ENCODE measurements at places on chromosomes 16 and 17.

- DNase-seq: no peak
These were observed 71.5 kb upstream of the ATF7IP2 start for GRCh38 chr16:10314317-10314716.

- no peak for DNase-seq
These were observed 25.0 kb downstream of the CBFA2T3 start for GRCh38 chr16:88951989-88952388.

- no peak for DNase-seq
These were observed 16.7 kb downstream of the ARL2BP start for GRCh38 chr16:57261806-57262205.

DNA sequence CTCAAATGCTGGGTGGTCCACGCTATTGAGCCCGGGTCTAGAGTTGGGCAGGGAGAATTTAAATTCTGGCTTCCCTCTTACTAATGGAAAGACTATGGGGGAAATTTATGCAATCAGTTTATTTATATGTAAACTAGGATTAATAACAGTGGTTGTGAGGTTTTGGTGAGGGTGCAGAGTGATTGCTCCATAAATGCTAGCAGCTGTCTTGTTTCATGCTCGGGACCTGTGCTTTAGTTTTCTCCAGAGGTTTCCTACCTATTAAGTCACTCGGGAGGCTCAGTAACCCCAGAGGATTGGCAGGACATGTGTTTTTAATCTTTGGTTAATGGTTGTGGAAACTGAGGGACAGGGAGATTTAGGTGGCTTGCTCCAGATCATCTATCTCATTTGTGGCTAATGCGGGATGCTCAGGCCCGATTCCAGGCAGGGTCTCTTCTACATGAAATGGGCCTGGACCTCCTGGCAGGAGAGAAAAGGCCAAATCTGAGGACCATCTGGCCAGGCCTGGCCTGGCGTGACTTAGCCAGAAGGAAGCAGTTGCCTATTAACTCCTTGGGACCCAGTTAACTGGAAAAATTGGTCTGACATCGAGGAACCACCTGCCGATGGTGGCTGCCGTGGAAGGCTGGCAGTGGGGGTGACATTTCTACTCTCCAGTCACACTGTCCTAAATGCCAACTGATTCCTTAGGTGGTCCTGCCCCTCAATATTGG lies 2.1 kb downstream of the PRCD start:
- DNase-seq: no peak

DNA sequence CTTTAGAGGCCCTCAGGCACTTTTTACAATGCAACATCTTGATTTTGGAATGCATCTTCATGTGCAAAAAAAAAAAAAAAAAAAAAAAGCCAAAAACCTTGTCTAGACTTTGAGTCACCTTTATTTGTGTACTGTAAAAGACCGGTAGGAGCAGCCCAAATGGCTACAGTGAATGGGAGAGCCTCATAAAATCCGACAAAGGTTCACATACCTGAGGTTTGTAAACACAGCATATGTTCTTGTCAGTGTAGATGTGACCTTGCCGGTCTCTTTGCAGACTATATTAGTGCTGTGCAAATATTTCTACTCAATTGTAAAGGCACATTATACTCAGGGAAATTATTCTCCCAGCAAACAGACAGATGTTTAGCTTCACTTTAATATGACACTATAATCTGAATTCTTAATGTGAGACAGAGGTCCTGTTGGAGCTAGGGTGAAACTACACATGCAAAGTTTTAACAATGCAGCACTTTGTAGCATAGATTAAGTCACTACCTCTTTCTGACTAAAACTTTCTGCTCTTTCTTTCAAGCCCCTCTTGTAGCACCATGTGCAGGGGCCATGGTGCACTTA lies 211.3 kb downstream of the CA10 start:
- DNase-seq: no peak

DNA sequence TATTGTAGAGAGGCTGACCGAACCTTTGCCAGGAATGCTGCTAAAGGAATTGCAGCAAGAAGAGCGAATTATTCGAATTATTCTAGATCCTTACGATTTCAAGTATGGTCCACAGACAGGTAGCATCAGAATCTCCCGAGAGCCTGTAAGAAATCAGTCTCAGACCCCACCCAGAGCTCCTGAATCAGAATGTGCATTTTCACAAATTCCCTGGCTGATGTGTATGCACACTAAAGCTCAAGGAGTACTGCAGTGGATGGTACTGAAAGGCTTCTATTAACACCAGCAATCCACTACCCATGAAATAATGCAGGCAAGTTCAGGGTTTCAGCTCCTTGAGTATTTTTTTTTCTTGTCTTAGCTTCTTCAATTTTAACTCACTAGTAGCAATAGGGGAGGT lies 49.4 kb downstream of the ZZEF1 start:
- DNase-seq: no peak

DNA sequence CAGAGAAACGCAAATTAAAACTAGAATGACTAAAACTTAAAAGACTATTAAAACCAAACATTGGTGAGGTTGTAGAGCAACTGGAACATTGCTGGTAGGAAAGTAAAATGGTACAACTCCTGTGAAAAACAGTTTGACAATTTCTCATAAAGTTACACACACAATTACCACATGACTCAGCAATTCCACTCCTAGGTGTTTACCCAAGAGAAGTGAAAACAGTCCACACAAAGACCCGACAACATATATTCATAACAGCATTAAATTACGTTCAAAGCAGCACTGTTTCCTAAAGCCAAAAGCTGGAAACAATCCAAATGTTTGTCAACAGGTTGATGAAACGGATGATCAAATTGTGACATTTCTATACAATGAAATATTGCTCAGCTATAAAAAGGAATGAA lies 26.5 kb upstream of the ALOX12 start:
- no peak for DNase-seq

- peak; percentile 6 for DNase-seq
These were observed 168.0 kb downstream of the AHSP start for GRCh38 chr16:31695667-31696066.

DNA sequence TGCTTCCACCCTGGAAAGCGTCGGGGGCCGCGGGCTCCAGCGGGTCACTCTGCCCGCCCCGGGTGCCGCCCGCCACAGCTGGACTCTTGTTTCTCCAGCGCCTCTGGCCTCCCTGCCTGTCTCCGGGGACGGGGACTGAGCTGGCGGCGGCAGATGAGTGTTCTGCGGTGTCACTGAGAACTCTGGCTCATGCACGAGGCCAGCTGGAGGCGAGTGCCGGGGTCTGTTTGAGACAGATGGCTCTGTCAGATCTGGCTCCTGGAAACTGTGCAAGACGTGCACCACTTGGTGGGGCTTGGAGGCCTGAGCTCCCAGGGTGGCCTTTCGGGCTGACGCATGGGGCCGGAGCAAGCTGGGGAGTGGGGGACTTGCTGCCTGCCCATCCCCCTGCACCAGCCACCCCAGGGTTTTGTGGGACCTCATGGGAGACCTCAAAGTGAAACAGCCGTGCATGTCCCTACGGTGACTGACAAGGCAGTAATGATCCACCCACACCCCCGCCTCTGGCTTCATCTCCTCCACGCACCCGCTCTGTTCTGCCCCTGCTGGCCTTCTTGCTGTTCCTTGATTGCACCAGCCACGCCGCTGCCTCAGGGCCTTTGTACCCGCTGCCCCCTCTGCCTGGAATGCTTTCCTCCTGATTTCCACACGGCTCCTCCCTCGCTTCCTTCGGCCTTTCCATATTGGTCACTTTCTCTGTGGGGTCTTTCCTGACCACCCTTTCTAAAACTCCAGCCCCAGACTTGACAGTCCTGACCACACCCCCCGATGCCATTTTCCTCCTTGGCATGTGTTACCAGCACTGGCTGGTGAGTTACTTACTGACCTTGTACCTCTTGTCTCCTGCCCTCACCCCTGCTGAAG lies 174.9 kb upstream of the CIBAR2 start:
- DNase-seq: no peak

DNA sequence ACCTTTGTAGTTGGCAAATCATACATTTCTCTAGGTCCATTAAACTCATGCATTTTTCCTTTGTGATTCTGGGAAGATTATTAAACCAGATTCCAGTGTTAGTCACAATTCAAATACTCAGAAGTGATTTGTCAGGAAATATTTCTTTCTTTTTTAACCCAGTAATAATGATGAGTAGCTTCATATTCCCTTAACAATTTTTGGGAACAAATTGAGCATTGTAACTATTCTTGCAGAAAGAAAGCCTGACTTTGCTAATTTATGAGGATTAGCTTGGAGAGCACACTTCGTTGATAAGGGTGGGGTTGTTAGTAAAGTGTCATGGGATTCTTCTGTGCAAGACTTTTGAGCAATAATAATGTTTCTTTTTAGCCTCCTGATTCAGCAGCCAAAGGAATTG lies 18.7 kb upstream of the KRT24 start:
- no peak for DNase-seq

DNA sequence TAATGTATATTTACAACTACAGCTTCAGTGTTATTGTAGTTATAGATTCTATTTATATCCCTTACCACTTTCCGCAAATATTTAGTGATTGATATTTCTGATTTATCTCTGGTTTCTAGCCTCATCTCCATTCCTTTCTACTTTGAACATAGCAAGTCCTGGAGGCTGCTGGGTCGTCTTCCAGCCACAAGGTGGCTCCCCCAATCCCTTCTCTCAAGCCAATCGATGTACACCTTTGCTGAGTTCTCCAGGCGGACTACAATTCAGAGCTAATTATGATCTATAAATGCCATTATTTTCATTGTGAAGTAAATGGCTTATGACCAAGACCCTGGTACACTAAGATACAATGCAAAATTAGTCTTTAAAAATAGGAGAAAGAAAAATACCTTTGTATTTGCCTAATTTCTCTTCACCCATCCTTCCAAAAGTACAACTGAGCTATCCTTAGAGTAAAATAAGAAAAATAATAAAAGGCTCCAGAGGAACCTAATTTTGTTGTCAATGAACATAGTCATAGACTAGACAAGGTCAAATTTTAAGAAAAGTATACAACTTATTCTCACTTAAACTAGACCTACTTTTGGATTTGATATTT lies 122.1 kb downstream of the SKAP1 start:
- peak; percentile 38 for DNase-seq

DNA sequence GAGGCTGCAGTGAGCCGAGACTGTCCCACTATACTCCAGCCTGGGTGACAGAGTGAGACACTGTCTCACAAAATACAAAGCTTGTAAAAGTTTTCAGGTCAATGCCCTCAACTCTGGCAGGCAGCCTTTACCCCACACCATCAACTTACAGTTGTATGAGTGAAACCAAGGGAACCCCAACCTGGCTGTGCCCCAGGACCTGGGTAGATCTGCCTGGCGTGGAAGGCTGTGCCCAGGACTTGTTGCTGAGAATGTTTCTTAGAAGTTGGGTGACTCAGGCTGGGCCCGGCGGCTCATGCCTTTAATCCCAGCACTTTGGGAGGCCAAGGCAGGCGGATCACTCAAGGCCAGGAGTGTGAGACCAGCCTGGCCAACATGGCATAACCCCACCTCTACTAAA lies 7.8 kb downstream of the CES3 start:
- DNase-seq: no peak

GRCh38 chr16:67945392-67945933 lies 1.5 kb upstream of the LCAT start:
- DNase-seq: no peak

DNA sequence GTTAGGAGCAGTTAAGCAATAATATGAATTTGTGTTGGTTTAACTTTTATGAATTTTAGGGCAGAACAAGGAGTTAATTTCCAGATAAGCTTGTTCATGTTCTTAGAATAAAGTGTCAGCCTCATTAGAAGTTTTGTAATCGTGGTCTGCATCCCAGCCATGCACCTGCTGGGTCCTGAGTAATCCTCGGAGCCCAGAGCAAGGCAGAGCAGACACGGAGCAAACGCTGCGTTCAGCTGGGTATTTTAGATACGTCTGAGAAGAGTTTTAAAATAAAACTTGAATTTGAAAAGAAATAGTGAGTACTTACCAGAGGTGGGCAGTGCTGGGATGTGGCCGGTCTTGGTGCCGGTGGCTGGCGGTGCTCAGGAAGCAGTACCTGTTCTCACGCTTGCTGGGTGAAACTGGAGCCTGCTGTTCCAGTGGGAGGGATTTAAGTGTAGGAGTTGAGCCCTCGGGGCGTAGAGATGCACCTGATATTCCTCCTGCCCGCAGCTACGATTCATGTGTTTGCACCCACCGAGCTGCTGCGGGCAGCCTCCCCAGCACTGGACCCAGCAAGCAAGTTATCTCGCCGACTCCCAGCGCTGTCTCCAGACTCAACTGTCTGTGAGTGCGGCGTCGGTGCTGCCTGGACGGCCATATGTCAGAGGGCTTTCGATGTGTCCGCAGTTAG lies at the start of gene ZNF750:
Gene ZNF750 (minus strand): TSS at position 406 of the 676 bp plus-strand sequence. CDS start 7,568 bp downstream, outside the sequence.
- DNase-seq: peak; percentile 58

GRCh38 chr17:76812968-76813367 lies 55.2 kb upstream of the MGAT5B start:
- DNase-seq: no peak

Measured in DMS79 treated with DMSO at 0.1 percent for 48 hours (cell line).